Kidney (tissue), 22 donors: ENCODE measurements at places on chromosomes 12 and 14. TPM values are rescaled to one million over a fixed set of nuclear protein-coding genes. Genes with fewer than 3 reads are reported as not detected.
A peak's percentile ranks its signal among the peaks of the same experiment; 100 is the strongest.

Gene GOLGA3
- 53.0 TPM for total RNA-seq

Gene PIWIL1
- 0.31 TPM for total RNA-seq

Gene AQP6
- 12.0 TPM for total RNA-seq

DNA sequence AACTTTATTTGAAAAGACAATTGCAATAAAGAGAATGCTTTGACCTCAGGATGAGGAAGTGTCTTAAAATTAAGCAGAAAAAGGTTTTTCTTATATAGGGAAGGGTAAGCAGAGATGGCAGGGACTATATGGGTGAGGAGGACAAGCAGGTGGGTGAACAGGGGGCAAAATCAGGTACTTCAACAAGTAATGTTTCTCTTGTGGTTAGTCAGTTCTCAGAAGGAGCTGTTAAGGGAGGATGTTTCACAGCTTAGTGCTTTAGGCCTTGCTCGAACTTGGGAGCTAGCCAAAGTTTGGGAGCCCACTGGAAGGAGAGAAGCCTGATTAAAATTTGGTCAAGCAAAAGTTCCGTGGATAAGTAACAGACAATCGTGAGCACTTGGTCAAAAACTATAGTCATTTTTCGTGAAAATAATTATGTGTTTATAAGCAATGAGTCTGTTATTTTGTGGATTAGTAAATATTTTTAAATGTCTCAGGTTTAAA is 364.2 kb upstream of the TMPO start:
- no peaks in the 10 kb centered on the region for H3K4me1 ChIP-seq
- H3K27me3 ChIP-seq, result no peaks in the 10 kb centered on the region
- H3K27ac ChIP-seq, result no peak overlapping the region

Gene C12orf54
- not detected for total RNA-seq

- H3K4me1 ChIP-seq, result no peaks in the 10 kb centered on the region
- H3K4me3 ChIP-seq, result peak within 1 kb of the TSS; percentile 56
- peak; percentile 91 for DNase-seq
- H3K27me3 ChIP-seq, result peaks cover 2% of the 10 kb centered on the region
- H3K36me3 ChIP-seq, result no peaks in the 10 kb centered on the region
- peak within 1 kb of the TSS; percentile 67 for H3K27ac ChIP-seq
Measured at GRCh38 chr12:51270067-51270950, at the start of gene SMAGP. TSS of gene SMAGP (minus strand) at chr12:51270415. CDS start at chr12:51269278, 1,137 bp downstream.

DNA sequence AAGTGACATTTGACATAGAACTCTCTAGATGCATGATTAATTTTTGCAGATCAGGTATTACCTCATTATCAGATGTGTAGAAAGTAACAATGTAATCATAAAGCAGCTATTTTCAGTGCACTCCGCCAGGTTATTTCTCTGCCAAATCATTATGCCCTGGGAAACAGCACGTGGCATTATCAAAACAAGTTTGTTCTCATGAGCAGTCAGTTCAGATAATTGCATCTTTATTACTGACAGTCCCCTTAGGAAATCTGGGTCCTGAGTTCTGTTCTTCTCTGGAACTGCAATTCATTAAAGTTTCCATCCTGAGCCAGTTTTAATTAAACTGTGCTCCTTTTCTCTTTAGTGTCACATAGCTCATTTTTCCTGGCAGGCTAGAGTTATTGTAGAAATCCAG is 94.7 kb upstream of the KRR1 start:
- H3K4me1 ChIP-seq, result no peaks in the 10 kb centered on the region
- H3K36me3 ChIP-seq, result no peaks in the 10 kb centered on the region
- no peak for DNase-seq
- H3K4me3 ChIP-seq, result no peak overlapping the region

Gene POTEG
- total RNA-seq, result not detected
